Fibroblast of mammary gland (primary cell): ENCODE measurements at places on chromosomes 13 and 19.

DNA sequence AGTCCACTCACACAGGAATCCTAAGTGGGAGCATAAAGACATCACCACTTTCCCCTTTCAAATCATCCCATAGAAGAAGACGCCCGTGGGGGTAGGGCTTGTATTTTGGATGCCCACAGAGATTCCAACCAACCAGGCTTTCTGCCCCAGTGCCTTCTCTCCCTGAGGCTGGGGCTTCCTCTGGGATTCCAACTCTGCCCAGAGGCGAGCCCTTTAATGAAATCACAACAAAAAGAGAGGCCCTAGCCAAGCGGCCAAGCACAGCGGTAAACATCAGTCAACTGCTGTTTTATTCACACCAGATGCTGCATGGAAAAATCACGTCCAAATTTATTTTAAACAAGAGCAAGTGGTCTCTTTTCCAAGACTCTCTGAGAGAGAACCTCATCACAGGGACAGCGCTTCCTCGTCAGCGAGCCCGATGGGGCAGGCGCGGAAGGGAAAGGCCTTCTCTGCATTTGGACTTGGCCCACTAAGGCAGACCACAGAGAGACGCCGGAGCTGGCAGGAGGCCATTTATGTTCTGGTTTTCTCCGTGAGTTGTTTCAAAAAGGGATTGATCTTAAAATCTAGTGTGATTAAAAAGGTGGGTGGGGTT lies 31.5 kb downstream of the ADPRHL1 start:
- DNase-seq, result peak; percentile 59

- peak; percentile 58 for DNase-seq
Measured at GRCh38 chr13:71290963-71291841, 575.8 kb downstream of the DACH1 start.

- DNase-seq, result peak; percentile 77
Measured at GRCh38 chr19:18496167-18496979, 25.5 kb downstream of the ELL start.

DNA sequence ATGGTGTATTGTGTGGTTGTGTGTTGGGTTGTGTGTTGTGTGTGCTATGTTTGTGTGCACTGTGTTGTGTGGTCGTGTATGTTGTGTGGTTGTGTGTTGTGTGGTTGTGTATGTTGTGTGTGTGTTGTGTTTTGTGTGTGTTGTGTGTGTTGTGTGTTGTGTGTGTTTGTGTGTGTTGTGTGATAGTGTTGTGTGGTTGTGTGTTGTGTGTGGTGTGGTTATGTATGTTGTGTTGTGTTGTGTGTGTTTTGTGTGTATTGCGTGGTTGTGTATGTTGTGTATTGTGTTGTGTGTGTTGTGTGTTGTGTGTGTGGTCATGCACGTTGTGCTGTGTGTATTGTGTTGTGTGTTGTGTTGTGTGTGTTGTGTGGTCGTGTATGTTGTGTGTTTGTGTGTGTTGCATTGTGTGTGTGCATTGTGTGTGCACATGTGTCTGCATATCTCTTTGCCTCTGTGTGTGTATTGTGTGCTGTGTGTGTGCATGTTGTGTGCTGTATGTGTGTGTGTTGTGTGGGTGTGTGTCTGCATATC lies 2.9 kb downstream of the C3 start:
- DNase-seq, result peak; percentile 12
